Umbilical cord (tissue), 2 donors: ENCODE measurements at places on chromosomes 1 and 21. TPM values are rescaled to one million over a fixed set of nuclear protein-coding genes. Genes with fewer than 3 reads are reported as not detected.
A peak's percentile ranks its signal among the peaks of the same experiment; 100 is the strongest.

DNA sequence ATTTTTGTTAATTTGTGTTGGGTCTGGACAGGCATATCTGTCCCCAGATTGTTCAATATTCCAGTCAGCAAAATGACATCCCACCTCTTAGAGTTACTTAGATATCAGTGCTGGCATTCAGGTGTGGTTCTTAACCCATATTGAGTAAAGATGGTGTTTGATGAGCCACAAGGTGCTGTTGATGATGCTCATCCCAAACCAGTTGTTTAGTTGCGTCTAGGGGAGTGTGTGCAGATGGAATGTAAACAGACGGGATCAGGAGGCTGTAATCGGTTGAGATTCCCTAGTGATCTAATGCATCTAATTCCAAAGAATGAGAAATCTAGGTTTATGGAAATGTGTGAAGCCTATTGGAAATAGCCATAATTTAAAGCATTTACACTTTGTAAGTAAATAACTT lies 1.1 kb downstream of the HOOK1 start:
- DNase-seq, result no peak

DNA sequence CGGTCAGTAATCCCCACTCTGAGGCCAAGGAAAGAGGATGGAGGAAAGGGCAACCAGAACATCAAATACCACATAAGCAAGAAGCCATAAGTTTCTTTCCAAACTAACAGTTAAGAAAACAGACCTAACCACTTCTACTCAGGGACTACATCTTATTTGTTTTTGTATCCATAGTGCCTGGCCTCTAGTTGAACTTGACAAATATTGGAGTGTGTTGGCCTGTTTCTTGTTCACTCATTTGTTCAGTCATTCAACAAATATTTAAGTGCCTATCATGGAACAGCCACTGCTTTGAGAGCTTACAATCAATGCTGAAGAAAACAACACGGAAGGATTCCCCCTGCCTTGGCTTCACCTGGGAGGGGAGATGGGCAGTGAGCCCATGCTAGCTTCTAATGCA lies 69.7 kb downstream of the ST6GALNAC3 start:
- no peak for DNase-seq

GRCh38 chr21:45617021-45617921 lies 26.3 kb upstream of the PCBP3 start:
- no peak for DNase-seq

GRCh38 chr1:248779350-248779749 lies 23.8 kb upstream of the LYPD8 start:
- no peak for DNase-seq

DNA sequence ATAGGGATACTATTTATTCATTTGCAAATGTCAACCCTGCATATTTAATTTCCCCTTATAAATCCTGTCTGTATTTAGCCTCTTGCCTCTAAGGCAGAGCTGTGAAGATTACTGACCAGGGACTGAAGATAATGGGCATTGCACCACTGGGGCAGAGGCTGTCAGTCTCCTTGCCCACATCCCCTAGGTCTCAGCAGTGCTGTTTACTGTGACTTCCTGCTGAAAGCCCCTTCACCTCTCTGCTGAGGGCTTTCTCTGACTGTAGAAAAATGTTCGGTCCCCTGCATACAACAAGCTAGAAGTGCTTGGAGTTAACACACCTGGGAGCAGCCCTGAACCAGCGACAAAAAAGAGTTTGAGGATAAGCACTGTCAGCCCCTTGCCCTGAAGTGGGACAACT lies 28.8 kb downstream of the SLC5A9 start:
- no peak for DNase-seq

GRCh38 chr21:42677339-42678321 lies 24.2 kb downstream of the PDE9A start:
- DNase-seq, result peak; percentile 81

DNA sequence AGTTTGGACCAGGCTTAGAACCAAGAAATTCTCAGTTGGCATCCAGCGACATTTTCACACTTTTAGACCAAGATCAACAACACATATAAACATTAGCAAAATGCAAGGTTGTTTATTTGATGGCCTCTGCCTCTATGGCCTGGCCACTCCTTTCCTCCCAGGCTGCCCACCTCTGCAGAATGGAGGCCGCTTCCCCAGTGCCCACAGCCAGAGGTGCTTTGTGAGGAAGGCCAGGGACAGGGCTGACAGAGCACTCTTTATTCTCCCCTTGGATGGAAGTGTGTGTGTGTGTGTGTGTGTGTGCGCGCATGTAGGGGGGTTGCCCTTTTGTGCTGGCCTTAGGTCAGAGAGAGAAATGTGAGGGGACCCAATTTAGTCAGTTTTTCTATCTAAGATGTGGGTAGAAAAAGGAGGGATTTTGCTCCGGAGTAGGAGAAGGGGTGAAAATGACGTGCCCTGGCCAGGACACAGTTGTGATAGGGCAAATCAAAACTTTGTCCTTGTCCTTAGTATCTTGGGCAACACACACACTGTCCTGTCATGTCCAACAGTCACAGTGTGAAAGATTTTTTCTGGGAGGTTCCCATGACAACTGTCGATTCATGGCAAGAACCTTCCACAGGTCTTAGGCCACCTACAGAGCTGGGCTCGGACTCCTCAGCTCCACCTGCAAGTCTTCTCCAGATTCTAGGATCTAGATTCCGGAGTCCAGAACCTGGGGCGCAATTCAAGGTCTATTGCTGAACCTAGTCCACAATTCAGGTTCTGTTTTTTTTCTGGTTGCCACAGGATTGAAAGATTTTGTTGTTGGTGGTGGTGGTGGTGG lies 104.9 kb upstream of the SLC2A1 start:
- no peak for DNase-seq

DNA sequence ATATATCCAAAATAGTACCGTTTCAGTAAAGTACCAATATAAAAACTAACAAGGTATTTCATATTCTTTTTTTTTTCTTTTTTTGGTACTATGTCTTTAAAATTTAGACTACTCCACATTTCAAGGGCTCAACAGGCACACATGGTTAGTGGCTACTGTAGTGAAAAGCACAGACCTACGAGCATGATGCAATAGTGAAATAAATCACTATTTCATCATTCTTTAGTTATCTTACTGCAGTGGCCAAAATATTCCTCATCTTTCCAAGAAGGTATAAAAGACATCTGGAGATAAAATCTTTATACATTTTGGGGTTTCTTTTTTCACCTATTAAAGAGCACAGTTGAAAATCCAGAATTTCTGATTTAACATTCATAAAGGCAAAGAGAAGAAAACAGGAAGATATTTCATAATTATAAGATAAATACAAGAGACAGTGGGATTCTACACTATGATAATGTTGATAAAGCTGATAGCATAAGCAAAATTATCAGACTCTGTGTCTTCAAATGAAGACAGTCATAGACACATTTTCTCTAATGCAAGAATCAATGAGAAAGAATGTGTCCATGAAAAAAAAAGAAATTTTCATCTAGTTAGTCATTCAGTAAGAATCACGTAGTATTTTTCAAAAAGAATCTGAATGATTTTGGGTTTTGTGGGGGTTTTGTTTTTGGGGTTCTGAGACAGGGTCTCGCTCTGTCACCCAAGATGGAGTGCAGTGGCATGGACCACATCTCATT lies 41.9 kb downstream of the CEP170 start:
- DNase-seq, result peak; percentile 79

GRCh38 chr21:42321845-42322244 lies 6.6 kb upstream of the TFF3 start:
- DNase-seq, result no peak

DNA sequence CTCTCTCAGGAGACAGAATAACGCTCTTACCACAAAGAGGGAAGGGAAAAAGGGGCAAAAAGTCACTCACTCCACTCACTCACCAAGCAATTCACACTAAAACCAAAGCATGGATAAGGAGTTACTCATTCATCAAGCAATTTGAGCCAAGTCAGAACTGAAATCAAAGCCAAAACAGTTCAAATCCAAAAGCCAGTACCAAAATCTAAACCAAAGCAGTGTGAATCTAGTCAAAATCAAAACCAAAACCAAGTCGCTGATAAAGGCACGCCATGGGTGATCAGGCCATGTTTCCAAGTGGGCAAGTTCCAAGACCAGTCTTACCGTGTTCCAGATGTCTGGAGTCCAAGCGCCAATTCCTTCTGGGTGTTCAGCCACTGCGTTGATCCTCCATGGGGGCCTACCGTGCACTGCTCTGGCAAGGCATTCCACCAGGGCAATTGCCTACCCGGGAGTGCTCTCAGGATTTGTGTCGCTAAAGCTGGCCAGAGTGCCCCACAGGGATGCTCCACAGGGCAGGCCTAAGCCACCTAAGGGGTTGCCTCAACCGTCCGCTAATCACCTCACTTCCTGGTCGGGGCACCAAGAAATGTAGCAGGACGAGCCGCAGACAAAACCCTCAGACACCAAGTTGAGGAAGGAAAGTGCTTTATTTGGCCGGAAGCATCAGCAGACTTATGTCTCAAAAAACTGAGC lies 142.3 kb downstream of the TRIM33 start:
- DNase-seq, result no peak

GRCh38 chr1:105000793-105001192 lies 1251.1 kb downstream of the AMY1C start:
- DNase-seq, result no peak

DNA sequence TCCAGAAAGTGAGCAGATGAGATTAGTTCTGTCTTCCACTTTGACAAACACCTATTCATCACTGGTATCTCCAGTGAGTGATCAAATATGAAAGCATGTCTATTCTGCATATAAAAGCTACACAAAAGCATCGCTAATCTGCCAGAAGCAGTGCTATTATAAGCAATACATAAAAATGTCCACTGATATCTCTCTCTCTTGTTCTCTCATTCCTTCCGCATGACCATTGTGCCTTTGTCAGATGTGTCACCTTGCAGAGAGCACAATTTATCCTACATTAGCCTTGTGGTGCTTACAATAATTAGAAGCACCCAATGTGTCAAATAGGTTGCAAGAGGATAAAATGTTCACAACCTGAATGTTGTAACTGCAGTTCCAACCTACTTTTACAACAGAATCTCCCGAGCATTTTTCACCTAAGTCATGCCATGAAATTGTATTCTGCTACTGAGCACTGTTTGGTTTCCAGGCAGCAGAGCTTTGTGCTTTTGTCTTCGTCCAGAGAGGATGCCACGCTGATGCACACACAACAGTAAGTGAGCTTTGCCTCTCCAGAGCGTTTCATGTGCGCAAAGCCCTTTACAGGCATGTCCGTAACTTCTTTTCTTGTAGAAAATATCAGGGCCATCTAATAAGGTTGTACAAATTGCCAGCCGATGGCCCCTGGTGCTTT lies 198.7 kb upstream of the PLD5 start:
- no peak for DNase-seq

GRCh38 chr21:31041295-31042079 lies 3.2 kb upstream of the KRTAP19-8 start:
- no peak for DNase-seq

- DNase-seq, result peak; percentile 9
Observed at GRCh38 chr1:16443975-16444770, 3.6 kb downstream of the NECAP2 start.

- DNase-seq, result no peak
Observed at GRCh38 chr1:185325413-185325812, 8.4 kb upstream of the IVNS1ABP start.

DNA sequence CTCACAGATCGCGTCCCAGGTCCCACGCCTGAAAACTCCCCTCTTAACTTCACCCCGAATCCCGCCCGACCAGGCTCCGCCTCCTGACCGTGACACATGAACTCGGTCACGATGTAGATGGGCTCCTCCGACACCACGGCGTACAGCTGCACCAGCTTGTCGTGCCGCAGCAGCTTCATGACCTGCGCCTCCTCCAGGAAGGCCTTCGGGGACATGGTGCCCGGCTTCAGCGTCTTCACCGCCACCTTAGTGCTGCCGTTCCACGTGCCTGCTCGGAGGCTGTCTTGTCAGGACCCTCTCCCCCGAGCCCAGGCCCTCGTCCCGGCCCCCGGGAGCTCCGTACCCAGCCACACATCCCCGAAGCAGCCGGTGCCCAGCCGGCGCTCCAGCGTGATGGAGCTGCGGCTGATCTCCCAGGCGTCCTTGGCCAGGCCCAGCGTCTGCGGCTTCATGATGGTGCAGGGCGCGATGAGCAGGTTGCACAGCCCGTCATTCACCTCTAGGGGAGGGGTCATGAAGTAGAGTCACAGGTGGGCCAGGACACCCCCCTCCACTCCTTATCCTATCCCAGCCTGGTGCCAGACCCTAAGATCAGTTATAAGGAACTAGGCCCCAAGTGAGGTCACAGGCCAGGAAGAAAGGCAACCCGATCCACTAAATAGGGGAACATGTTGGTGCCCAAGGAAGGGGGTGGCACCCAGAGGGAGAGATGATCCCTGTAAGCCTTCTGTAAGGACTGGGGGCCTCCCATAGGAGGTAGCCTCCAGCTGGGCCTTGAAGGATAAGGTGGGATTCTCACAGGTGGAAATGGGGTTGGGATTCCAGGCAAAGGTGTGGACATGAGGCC lies 11.6 kb upstream of the AHDC1 start:
- no peak for DNase-seq

DNA sequence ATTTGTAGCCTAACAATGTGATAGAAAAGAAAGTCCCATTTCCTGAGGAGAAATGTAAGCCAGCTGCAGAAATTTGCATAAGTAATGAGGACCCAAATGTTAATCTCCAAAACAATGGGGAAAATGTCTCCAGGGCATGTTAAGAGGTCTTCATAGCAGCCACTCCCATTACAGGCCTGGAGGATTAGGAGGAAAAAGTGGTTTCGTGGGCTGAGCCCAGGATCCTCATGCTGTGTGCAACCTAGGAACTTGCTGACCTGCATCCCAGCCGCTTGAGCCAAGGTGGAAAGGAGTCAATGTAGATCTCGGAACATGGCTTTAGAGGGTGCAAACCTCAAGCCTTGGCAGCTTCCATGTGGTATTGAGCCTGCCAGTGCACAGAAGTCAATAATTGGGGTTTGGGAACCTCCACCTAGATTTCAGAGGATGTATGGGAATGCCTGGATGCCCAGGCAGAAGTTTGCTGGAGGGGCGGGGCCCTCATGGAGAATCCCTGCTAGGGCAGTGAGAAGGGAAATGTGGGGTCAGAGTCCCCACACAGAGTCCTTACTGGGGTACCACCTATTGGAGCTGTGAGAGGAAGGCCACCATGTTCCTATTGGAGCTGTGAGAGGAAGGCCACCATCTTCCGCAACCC lies 14.2 kb upstream of the F13B start:
- no peak for DNase-seq

The TRPM2 gene
- total RNA-seq, result 2.9 TPM

The NBPF20 gene
- 0.72 TPM for total RNA-seq

The FNDC10 gene
- total RNA-seq, result 2.2 TPM

The SDC3 gene
- total RNA-seq, result 29.6 TPM

The KIAA0319L gene
- total RNA-seq, result 76.1 TPM

The GRHL3 gene
- 28.4 TPM for total RNA-seq

The GPR25 gene
- total RNA-seq, result not detected

The FMO3 gene
- total RNA-seq, result 6.3 TPM

The ZMYND12 gene
- not detected for total RNA-seq

The ADGRL2 gene
- 21.4 TPM for total RNA-seq

The GPR153 gene
- total RNA-seq, result 17.6 TPM
